BJ (cell line): ENCODE measurements at places on chromosomes 3 and 15. TPM values are rescaled to one million over a fixed set of nuclear protein-coding genes. Genes with fewer than 3 reads are reported as not detected.
A peak's percentile ranks its signal among the peaks of the same experiment; 100 is the strongest.

GRCh38 chr3:177469216-177469615 is 271.9 kb upstream of the TBL1XR1 start:
- no peak for DNase-seq

GRCh38 chr3:122679882-122680474 is 661 bp upstream of the PARP14 start:
- no peak for DNase-seq

Gene NECTIN3
- polyA plus RNA-seq = 24.7 and 47.6 TPM in 2 replicates

DNA sequence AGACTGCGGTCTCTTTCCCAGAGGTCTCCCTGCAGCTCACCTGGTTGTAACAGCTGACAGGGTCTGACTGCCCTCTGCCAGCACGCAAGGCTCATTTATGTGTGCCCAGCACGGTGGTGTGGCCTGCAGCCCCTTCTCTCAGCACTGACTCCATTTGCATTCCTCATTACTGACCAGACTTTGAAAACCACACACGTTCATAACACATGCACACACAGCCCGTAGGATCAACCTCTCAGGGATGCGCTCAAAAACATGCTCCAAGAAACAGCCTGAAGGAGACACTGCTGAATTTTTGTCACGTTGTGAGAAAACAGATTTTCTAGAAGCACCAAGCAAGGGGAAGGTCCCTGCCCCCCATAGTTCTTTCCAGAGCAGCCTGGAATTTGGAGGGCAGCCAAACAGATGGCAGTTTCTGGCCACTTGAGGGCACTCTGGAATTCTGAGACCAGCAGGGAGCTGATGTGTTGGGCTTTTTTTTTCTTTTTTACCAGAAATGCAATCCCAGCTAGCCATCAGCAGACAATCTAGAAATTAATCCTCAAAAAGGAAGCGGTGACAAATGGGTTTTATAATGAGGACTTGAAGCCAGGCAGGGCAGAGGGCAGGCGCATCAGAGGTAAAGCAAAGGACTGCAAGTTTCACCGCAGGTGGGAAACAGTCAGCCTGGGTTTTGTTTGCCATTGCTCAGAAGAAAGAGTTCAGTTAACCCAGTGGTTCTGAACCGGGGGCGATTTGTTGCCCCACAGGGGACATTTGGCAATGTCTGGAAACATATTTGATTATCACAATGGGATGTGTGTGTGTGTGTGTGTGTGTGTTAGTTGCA is 170.5 kb upstream of the PROK2 start:
- DNase-seq = peak; percentile 25

Gene CNTN3
- polyA plus RNA-seq = 2.6 and 6.1 TPM in 2 replicates

DNA sequence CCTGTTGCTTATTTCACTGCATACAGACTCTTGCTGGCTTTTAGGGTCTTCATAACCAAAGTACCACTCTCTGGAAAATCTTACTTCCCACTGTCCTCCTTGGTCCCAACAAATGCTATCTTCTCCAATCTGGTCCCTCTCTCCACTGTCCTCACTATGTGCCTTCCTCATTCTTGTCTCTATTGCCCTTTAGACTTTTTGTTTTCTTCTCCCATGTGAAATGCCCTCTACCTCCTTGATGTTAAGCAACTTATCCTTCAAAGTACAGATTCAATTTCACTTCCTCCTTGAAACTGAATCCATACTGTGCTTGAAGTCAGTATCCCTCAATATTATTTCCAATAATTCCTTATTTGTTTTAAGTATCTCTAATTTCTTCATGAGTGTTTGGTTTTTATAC is 60.8 kb downstream of the CGGBP1 start:
- DNase-seq = no peak

- peak; percentile 63 for DNase-seq
These were observed 45.6 kb downstream of the DCBLD2 start for GRCh38 chr3:98855806-98856400.

GRCh38 chr3:79253704-79254103 is 514.1 kb downstream of the ROBO1 start:
- no peak for DNase-seq
